Right cardiac atrium (tissue), 5 donors: ENCODE measurements at places on chromosomes 5 and 9. TPM values are rescaled to one million over a fixed set of nuclear protein-coding genes. Genes with fewer than 3 reads are reported as not detected.

The PHYHD1 gene
- polyA plus RNA-seq: 57.8 TPM

The NSUN2 gene
- 23.7 TPM for polyA plus RNA-seq

The STOM gene
- polyA plus RNA-seq: 153 TPM

DNA sequence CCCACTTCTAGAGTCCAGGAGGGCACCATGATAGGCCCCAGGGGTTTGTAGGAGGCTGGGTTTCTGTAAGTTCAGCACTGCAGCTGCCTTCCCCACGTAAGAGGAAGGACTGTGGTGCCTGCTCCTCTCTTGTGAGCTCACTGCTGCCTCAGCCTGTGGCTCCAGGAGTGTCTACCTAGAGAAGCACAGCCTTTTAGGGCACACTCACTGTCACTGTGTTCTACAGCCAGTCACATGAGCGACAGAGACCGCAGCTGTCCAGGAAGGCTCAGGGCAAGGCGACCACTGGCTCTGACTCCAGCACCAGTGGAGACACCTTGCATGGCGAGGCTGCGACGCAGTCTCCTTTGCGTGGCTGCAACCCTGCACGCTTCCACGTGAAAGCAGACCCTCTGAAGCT, 72.8 kb downstream of the OTULIN start:
- DNase-seq: no peak

GRCh38 chr9:93288891-93289883, 105.2 kb downstream of the WNK2 start:
- peak; percentile 62 for DNase-seq

DNA sequence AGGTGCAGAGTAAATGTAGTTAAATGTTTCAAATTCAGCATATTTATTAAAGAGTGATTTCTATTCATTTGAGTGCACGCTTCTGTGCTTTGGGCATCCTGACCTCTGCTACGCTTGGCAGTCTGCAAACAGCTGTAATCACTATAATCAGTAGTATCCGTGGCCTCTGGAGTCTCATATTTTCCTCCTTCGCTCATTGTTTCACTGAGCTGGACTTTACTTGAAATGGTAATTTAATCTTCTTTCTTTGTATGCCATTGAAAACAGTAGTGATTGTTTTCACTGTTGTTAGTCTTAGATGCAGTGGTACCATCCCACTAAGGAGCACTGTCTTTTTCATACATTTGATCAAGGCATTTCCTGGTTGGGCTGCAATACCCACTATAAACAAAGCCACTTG, 43.5 kb upstream of the CAVIN4 start:
- DNase-seq: no peak

GRCh38 chr5:139207297-139208000, 9.3 kb upstream of the SIL1 start:
- DNase-seq: no peak

- DNase-seq: peak; percentile 33
These were observed 84.4 kb downstream of the ADRB2 start for GRCh38 chr5:148910686-148911361.

- no peak for DNase-seq
These were observed 312.5 kb downstream of the CETN3 start for GRCh38 chr5:90097082-90097477.

- no peak for DNase-seq
These were observed 1711.9 kb upstream of the CDH9 start for GRCh38 chr5:28750251-28750650.

DNA sequence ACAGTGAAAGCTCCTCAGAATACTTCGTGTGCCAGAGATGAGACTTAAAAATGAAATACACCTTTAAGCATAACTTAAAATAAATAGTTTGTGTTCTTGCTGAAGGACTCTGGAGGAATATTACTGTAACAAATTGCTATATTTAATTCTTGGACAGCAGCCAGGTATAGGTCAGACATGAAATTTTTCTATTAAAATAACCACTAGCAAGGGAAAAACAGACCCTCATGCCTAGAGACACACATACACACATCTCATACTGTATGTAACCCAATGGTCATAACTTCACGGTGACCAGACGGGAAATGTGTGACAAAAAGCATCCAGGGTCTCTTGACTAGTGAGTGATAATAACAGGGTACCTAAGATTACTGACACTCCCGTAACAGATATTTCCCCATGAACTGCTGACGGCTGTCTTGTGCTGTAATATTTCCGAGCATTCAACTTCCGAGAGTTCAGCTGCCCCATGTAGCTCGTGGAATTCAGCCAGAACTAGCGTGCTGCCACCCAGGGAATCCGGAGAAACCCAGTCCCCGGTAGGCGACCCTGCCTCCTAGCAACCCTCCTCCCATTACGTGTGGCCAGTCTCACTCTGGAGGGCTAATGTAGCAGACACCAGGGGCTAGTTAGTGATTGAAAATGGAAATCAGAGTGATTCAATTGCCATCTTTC, 2295.1 kb upstream of the WWC1 start:
- no peak for DNase-seq

- DNase-seq: no peak
These were observed 17.5 kb downstream of the LCP2 start for GRCh38 chr5:170280011-170280493.

DNA sequence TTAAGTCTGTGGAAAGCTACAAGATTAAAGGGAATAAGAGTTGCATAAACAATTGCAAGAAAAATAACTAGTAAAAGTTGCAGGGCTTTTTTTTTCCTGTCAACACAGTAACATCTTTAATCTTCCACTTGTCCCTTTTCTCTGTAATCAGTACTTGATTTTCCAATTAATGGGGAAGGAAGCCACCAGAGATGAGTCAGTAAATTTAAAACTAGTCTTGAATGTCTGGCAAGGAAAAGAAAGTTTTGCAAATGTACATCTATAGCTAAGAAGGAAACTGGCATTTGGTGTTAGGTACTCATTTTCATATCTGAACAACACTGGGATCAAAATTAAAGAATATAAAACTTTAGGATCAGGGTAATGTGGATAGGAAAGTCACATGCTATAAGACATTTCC, 17.1 kb downstream of the DAP start:
- no peak for DNase-seq
